HT-29 (cell line): ENCODE measurements at places on chromosomes 11 and 22. TPM values are rescaled to one million over a fixed set of nuclear protein-coding genes. Genes with fewer than 3 reads are reported as not detected.
A peak's percentile ranks its signal among the peaks of the same experiment; 100 is the strongest.

The P2RX3 gene
- total RNA-seq, result not detected in 2 replicates

The YPEL4 gene
- not detected in 2 replicates for total RNA-seq

The PACSIN3 gene
- total RNA-seq, result 2.6 and 3.7 TPM in 2 replicates

The P4HA3 gene
- total RNA-seq, result not detected in 2 replicates

The SYT7 gene
- total RNA-seq, result 13.2 and 14.8 TPM in 2 replicates

The PLAAT2 gene
- total RNA-seq, result 0.57 and 4.2 TPM in 2 replicates

The TST gene
- total RNA-seq, result 165 and 167 TPM in 2 replicates

The OTOG gene
- not detected in 2 replicates for total RNA-seq

The PPME1 gene
- total RNA-seq, result 29.6 and 34.7 TPM in 2 replicates

The OR52N4 gene
- total RNA-seq, result not detected in 2 replicates

DNA sequence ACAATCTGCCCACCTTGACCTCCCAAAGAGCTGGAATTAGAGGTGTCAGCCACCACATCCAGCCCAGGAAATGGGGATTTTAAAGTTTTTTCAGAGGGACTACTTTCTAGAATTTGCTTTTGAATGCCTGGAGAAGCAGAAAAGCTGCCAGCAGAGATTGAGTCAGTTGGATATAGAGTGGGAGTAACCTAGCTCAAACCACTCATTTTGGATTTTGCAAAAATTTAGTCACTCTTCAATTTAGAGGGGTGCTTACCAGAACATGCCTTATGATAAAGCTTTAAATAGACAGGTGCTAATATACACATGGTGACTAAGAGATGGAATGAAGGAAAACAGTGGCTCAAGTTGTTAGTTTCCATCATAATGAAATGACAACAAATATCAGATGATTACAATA lies 26.5 kb upstream of the PSMA1 start:
- DNase-seq, result no peak

DNA sequence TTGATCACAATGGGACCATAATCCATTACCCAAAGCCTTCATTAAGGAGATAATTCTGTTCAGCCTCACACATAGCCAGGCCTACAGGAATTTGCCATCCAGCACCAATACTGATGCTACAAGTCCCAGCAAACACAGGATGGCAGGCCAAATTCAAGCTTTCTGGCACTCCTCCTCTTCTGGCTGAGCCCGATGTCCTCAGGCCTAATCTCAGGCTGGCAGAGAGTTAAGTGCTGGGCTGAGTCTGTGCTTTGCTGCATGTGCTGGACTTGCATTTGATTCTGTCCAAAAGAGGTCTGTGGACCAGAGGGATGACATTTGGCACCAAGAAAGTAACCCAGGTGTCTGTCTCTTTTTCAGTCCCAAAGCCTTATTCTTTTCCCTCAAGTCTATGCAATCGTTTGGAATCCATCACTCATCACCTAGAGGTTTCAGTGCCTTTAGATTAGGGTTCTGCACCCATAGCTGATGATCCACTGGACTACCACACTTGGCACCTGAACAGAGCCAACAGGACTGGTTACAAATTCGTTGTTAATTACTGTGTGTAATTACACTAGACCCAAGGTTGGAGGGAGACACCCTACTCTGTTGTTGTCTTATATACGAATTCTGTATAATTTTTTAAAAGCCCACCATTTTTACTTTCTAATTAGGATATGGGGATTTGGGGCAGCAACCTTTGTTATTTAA lies 19.4 kb upstream of the LIN7C start:
- no peak for DNase-seq

DNA sequence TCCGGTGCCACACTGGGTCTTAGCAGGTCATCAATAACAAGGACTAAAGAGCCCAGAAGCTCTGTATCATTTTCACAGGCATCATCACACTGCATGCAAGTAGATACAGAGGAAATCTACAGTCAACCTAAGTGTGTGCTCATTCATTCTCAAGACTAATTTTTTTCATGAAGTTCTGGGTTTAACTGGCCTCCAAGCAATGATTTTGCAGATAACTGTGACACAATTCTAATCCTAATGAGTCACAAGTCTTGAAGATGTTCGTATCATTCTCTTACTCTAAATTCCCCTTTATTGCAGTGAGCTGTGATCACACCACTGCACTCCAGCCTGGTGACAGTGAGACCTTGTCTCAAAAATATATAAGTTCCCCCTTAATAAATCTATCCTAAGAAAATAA lies 2.5 kb downstream of the OR52W1 start:
- DNase-seq, result no peak

DNA sequence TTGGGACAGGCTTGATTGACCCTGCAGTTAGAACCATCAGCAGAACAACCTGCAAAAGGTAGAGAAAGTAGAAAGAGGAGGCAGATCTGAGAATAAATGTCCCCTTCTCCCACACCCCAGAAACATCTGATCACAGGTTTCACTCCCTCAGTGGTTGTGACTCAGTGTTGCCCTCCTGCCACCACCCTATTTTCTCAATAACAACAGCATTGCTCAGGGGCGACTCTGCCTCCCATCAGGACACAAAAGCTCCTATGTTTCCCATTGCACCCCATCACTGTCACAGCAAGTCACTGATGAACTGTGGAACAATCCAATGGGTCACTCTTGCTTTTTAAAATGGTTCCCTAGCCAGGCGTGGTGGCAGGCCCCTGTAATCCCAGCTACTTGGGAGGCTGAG lies 110.2 kb downstream of the RASSF10 start:
- no peak for DNase-seq

DNA sequence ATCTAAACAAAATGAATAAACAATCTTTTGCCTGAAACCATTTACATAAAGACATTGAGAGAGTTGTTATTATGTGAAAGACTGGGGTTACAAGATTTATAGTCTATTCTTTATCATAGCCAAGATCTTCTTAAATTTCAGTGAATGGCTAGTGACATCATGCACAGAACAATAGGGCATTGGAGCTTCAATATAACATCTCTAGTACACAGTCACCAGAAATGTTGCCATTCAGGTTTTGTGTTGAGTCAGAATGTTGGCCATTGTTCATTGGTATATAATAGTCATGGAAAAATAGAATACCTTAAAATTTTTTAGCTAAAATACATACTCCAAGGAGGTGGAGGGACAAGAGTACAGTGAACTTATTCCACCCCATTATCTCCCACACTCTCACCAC lies 44.3 kb downstream of the SLC5A12 start:
- DNase-seq, result no peak

GRCh38 chr11:46913484-46913883 lies 4.9 kb downstream of the LRP4 start:
- DNase-seq, result no peak

GRCh38 chr11:68002938-68003845 lies 705 bp downstream of the UNC93B1 start:
- peak; percentile 55 for DNase-seq

- DNase-seq, result no peak
Observed at GRCh38 chr22:46848197-46848596, 85.7 kb downstream of the TBC1D22A start.

- DNase-seq, result no peak
Observed at GRCh38 chr11:119918347-119918746, 189.3 kb upstream of the NECTIN1 start.

GRCh38 chr11:650482-650881 lies 13.4 kb downstream of the DRD4 start:
- DNase-seq, result no peak

- no peak for DNase-seq
Observed at GRCh38 chr11:75334976-75335375, 16.5 kb downstream of the ARRB1 start.

DNA sequence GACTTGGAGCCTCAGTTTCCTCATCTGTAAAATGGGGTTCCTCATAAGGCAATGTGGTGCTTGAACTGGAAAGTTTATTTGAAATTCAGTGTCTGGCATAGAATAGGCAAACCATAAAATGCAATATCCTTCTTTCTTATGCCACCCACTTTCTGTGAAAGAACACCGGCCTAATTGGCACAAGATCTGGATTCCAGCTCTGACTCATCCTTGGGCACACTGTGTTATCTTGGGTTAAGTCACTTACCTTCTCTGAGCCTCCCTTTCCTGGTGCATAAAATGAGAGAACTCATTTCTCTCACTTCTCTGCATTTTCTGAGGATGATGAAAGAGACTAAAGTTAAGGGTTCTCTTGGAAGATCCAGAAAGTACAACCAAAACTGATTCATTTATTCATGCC lies 5.1 kb downstream of the INSC start:
- DNase-seq, result peak; percentile 37

- DNase-seq, result no peak
Observed at GRCh38 chr11:133635244-133635739, 103.0 kb upstream of the OPCML start.

DNA sequence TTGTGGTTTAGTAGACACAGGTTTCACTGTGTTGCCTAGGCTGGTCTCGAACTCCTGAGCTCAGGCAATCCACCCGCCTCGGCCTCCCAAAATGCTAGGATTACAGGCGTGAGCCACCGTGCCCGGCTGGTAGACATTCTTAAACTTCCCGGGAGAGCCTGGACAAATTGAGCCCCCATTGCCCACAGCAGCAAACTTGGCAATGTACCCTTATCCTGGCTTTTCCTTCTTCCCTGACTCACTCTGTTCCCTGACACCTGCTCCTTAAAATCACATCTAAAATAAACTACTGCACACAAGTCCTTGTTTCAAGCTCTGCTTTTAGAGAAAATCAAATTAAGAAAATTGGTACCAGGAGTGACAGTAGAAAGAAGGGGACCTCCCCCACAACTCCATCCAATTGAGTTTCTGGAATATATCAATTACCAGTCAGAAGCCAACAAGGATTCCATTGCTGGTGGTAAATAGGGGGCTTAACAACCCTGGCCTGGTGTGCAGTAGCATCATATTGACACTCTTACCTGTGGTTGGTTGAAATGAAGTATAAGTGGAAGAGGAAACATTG lies 7.4 kb upstream of the MCHR1 start:
- no peak for DNase-seq

DNA sequence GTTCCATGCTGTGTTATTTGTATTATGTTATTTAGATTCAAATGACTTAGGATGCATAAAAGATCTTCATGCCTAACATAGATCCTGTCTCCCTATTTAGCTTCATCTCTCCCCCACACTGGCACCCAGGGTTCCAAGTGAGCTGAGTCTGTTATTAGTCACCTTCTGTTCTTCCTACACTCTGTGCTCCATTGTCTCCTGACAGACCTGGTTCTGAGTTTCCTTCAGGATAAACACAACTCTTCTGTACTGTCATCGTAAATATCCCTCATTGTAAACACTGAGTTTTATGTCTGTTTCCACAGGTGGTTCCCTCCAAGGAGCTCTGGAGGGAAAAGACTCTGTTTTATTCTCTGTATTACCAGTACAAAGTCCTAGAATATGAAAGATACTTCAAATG lies 8.7 kb downstream of the MMP26 start:
- no peak for DNase-seq

- no peak for DNase-seq
Observed at GRCh38 chr22:44046485-44047141, 22.5 kb downstream of the PARVB start.

- peak; percentile 40 for DNase-seq
Observed at GRCh38 chr11:28835790-28836189, 727.6 kb downstream of the METTL15 start.

- peak; percentile 65 for DNase-seq
Observed at GRCh38 chr22:38766076-38766777, 10.4 kb upstream of the SUN2 start.

DNA sequence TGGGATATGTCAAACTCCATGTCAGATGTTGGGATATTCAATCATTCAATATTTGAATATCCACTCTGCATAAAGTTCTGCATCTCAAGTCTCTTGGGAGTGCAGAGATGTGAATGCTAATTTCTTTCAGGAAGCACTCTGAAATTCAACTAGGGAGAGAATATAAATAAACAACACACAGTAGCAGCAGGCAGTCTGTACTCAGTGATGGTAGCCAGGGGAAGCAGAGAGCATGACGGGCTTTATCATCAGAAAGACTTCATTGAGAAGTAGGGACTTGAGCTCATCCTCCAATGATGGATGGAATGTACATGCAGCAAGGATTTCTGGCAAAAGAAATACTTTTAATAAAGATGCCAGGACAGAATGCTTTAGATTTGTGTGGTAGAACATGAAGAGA lies 9.8 kb upstream of the TEAD1 start:
- DNase-seq, result no peak

DNA sequence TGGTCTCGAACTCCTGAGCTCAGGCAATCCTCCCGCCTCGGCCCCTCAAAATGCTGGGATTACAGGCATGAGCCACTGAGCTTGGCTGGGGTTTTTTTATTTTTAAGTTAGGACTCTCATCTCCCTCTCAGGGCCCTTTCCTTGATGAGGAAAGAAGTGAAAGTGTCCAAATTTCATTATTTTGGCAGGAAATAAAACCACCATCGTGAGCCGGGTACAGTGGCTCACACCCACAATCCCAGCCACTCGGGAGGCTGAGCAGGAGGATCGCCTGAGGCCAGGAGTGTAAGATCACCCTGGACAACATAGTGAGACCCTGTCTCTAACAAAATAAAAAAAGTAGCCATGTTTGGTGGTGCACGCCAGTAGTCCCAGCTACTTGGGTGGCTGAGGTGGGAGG lies 99.4 kb downstream of the FBXO7 start:
- DNase-seq, result no peak

DNA sequence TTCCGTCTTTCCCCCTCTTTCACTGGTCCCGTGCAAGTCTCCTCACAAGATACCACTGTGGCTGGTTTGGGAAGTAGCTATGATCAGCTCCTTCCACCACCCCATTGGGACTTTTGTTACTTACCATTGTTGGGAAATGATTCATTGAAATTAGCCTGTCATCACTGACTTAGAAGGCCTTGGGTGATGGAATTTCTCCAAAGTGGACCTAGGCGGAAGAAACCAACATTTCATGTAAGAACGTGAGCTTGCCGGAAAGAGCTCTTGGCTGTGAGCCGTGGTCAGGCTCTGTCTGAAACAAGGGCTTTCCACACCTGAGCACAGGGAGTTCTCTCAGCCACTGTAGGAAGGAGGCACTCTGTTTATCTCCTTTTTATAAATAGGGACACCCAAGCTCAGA lies 23.5 kb upstream of the CRYBB3 start:
- DNase-seq, result no peak

DNA sequence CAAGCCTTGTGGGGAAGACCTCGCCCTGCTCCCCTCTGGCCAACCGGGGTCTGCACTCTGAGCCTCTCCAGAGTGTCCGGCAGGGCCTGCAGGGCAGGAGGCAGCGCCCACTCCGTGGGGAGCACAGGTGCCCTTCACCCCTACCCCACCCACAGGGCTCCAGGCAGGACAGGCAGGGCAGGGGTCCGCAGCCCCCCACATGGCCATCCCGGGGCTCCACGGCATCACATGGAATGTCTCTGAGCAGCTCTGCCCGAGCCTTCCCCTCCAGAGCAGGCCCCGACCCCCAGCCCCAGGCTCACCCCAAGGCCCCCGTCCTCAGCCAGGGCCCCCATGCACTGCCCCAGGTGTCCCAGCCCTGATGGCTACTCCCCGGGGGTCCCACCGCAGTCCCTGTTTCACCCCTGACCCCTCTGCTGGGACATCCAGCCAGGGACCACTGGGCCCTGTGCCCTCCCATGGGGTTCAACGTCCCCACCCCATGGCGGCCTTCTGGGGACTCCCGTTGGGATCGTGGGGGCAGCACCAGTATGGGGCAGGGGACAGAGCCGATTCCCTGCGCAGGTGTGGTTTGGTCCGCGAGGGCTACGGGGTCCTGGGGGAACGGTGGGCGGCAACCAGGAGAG lies 77.7 kb downstream of the BRD1 start:
- DNase-seq, result no peak

GRCh38 chr11:110452720-110453119 lies 23.0 kb downstream of the FDX1 start:
- no peak for DNase-seq
